ENCODE measurements at places on chromosomes 16 and 17.

GRCh38 chr16:82156761-82157533, 13.1 kb downstream of the MPHOSPH6 start:
- DNase-seq = no peak

DNA sequence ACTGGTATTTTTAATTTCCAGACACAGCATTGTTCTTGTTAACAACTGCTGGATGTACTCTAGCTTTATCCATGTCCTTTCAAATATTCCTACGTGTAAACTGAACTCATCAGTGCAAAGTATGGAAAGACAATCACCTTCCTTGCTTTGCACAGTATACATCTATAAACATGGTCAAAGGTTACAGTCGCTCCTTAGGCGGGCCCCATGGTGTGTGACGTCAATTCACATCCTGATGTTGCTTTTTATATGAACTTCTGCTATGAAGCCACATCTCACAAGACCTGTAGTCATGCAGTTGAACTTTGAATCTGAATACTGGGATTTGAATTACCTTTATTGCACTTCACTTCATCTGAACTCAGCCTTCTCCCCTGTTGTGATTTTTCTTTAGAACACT, 447.6 kb upstream of the PSMD7 start:
- no peak for DNase-seq

GRCh38 chr17:36198831-36199465, 2.4 kb upstream of the CCL3L1 start:
- DNase-seq = no peak

GRCh38 chr16:86424398-86424797, 85.9 kb upstream of the FOXF1 start:
- no peak for DNase-seq

DNA sequence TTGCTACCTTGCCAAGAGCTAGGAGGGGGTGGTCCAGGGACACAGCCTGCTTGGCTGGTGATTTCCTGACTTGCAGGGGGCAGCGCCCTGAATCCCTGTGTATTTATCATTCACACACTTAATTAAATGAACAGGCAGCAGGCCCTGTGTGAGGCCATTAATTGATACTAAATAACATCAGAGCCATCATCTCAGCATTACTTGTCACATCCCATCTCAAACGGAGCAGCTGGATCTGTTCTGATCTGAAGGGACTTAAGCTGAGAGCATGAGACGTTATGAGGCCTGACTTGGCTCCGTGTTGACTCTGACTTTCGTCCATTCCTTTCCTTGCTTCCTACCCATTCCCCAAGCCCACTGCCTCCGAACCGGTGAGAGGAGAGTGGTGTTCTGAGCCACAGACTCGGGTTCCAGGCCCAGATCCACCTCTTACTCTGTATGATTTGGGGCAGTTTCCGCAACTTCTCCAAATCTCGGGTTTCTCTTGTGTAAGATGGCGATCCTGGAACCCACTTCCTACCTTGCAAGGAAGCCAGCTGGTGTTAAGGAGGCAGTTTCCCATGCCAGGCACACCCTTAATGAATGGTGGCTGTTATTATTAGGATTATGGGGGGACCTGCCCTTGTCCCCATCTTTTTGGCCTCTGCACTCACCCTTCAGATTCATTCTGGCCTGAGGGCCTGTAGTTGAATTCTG, 33.8 kb downstream of the CACNA1G start:
- peak; percentile 22 for DNase-seq

GRCh38 chr16:50797456-50797855, 55.6 kb downstream of the CYLD start:
- DNase-seq = no peak

DNA sequence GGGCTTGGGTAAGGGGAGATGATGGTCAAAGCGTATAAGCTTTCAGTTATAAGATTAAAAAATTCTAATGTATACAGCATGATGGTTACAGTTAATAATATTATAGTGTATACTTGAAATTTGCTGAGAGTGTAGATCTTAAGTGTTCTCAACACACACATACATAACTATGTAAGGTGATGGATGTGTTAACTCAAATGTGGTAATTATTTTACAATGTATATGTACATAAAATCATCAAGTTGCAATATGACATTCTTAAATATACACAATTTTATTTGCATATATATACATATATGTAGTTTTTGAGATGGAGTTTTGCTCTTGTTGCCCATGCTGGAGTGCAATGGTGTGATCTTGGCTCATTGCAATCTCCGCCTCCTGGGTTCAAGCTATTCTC, 7.2 kb downstream of the ZKSCAN2 start:
- no peak for DNase-seq

- peak; percentile 70 for DNase-seq
Observed at GRCh38 chr17:47847341-47848197, 3.4 kb downstream of the SP6 start.

- peak; percentile 32 for DNase-seq
Observed at GRCh38 chr17:58416937-58417299, 416 bp downstream of the RNF43 start.

DNA sequence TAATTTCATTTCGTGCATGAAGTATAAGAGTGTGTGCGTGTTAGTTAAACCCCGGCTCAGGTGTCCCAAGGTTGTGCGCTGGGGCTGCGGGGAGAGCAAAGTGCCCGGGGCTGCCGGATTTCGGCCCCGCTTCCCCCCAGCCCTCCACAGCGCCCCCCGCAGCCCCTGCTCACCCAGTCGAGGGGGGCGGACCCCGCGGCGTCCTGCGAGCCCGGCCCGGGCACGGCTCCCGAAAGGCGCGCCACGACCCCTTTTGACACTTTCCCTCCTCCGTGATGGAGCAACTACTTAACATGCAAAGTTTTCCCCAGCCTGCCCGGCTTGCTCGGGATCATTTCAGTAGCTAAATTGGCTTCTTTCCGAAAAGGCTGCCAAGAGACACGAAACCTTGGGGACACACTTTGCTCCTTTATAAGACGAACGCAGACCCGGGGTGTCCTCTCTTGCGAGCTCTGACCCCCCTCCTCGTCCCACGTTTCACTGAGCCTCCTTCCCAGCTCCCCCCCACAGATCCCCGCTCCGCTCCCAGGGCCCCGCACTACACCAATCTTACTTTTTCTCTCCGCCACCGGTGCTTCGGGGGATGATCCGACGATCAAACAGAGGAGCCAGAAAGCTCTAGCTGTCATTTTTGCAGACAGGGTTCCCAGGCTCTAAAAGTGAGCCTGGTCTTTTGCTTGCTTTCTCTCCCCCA, 552 bp downstream of the C17orf58 start:
- DNase-seq = peak; percentile 60

DNA sequence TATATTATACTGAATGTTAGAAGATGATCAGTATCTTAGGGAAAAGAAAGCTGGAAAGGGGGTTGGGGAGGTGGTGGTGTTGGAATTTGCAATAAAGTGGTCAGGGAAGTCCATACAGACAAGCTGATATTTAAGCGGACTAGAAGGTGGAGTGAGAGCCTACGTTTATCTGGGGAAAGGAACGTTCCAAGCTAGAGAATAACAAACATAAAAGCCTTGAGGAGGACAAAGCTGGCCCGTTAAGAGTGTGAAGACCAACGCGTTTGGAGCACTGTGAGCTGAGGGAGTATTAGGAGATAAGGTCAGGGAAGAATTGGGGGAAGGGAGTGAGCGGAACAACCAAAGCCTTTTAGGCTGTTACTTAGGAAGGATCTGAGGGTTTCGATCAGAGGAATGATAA, 1.4 kb downstream of the DDX42 start:
- DNase-seq = no peak

- DNase-seq = no peak
Observed at GRCh38 chr17:80107231-80108021, 6.0 kb downstream of the GAA start.
